Putamen (tissue), 1 donor: ENCODE measurements at places on chromosomes 12 and 14.

GRCh38 chr14:75470238-75470797 lies 42.5 kb downstream of the JDP2 start:
- no peak for DNase-seq

DNA sequence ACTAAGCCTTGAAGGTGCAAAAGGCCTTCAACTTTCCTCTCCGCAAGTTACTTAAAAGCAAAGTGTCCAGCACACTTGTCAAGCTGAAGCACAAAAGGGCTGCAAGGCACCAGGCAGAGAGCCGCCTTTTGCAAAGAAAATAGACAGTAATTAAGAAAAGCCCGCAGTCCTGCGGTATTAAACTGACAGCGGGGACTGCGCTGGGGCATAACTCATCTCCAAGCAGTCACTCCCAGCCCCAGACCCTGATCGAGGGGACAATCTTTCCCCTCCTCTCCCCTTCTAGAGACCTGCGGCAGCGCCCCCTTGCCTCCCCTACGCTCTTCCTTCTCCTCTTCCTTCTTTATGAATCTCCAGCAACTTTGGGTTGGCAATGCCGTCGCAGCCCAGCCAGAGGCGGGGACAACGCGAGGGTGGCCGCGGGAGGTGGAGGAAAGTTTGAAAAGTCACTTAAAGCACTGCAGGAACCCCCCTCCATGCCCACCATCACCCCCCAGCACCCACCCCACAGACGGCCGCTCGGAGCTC lies 200.9 kb upstream of the CAND1 start:
- no peak for DNase-seq

DNA sequence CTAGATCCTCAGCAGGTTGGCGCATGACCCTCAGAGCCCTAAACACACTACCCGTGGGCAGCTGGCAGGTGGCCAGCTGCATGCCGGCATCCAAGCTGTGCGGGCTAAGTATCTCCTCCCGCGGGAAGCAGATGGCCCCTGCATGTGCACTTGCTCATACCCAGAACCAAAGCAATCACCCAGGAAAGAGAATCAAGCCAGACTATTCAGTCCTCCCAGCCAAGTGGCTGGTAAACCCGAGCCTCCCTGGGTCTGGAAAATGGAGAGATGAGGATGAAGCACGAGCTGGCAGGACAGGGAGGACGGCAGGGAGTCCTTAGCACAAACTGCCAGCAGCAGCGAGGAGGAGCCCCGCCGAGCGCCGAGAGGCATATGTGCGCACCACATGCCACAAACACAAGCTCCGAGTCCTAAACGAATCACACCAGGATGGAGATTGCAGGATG lies 139.7 kb downstream of the RIMBP2 start:
- DNase-seq: no peak

GRCh38 chr12:13093848-13094220 lies 9.6 kb downstream of the GSG1 start:
- no peak for DNase-seq

GRCh38 chr14:55572578-55572977 lies 7.4 kb upstream of the KTN1 start:
- no peak for DNase-seq

- DNase-seq: no peak
Measured at GRCh38 chr14:60807971-60808370, 73.4 kb downstream of the MNAT1 start.

DNA sequence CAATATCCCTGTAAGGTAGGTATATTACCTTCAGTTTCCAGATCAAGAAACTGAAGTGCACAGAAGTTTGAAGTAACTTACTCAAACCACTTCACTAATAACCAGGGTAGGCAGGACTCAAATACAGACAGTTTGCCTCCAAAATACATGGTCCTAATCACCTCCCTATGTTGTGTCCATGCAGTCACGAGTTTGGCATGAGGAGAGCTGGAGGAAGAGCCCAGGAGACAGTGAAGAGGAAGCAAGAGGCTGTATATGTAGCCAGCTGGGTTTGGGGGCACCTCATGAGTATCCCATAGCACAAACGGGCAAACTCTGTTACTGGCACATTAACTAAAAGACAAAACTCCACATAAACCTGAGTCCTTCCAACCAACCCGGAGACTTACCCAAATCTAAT lies 79.2 kb downstream of the DUSP16 start:
- no peak for DNase-seq

DNA sequence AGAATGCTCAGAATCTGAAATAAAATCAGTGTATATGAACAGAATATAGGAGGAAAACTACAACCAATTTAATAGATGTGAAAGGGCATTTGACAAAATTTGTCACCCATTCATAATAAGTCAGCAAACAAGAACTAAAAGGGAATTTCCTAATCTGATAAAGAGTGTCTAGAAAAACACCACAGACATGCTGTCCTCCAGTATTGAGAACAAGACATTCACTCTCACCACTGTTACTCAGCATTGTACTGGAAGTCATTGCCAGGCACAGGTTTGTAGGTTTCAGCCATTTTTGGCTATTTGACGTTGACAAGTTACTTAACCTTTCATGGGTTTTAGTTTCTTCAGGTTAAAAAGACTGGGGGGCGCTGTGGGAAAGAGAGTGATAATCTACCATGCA lies 13.2 kb downstream of the EIF2S1 start:
- no peak for DNase-seq

DNA sequence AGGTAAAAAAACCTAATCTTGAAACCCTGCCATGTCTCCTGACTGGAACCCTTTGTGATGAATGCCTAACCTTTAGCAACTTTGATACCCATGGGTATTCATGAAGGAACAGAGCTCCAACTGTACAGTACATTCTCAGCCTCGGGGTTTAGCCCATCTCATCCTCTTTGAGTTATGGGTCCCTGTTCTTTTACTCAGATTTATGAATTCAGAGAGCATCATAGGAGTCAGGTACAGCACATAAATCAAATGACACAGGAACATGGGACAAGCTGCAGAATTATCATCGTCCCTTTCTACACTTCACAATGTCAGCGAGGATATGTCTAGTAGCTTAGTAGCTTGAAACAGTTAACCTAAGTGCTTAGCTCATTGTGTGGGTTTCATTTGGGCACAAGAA lies 527.4 kb downstream of the NOVA1 start:
- no peak for DNase-seq

GRCh38 chr14:90573385-90574105 lies 176.7 kb downstream of the CALM1 start:
- DNase-seq: no peak

DNA sequence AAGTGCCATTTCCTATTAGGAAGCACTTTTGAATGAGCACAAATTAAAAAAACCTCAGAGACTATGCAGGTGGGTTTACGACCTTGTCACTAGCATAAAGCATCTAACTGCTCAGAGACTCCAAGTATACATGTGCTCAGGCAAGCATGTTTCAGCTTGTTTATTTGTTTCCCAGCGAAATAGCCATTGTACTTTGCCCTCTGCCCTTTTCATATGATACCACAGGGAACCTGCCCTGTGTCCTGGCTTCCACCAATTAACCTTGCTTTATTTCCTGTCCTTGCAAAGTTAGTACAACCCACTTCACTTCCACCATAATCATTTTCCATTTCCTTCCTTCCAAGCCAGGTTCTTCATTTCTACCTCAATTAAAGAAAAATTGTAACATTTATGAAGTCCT lies 194.9 kb downstream of the DUSP6 start:
- no peak for DNase-seq

GRCh38 chr12:109873653-109874052 lies 6.7 kb downstream of the GLTP start:
- DNase-seq: no peak

DNA sequence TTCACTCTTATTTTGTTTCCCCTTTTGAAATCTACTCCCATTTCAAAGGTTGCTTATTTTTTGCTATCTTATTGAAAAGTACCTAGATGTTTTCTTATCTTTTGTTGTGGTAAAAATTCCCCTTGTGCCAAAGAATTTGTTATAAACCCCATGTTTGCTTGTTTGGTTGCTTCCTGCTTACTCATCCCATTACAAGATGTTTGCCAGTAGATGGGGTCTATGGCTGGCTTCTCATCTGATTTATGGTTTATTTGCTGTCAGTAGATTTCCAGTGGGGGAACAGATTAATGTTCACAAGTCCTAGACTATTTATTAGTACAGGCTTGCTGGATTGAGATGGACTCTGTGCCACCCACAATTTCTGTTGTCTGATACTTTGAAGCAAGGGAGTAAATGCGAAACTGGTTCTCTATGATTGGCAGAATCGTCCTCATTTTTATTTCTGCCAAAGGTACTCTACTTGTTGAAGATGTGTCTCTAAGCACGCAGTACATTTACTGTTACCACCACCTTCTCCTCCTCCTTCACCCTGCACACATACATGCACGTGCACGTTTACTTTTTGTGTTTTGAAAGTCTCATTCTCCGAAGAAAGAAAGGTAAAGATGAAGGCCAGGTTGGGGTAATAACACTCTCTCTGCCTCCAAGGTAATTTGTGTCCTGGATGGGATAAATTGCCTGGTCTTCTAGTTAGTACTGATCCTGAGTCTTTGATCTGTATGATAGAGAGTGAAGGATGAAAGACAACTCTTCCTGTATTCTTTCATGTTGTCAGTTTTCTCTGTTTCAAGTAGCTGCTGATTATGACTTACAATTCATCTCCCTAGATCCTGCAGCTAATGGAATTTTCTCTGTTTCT lies 117.2 kb upstream of the ATP2B1 start:
- DNase-seq: no peak

- no peak for DNase-seq
Measured at GRCh38 chr12:108667349-108667748, 33.7 kb upstream of the SELPLG start.

DNA sequence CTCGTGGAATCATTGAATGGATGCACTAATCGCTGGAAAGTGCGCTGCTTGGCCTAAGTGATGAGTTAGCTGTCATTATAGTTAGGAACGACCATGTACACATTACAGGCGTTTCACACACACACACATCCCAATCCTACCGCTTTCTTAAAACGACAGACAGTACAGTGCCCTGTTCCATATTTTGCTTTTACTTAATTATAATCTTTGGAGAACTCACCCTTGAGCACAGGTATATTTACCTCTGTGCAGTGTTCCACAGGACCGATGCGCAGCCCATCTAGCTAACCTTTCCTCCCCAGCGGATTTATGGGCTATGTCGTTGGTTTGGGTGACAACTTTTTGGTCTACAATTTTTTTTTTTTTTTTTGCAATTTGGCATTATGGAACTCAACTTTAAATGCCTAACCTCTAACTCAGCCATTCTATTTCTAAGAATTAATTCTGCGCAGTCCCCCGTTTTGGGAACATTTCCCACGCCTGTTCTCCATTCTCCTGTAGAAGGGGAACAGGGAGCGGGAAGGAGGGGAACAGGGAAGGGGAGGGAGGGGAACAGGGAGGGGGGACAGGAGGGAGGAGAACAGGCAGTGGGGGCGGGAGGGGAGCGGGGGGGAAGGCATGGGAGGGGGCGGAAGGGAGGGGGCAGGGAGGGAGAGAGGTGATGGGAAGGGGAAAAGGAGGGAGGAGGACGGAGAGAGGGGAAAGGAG lies 663 bp upstream of the ULK1 start:
- no peak for DNase-seq

DNA sequence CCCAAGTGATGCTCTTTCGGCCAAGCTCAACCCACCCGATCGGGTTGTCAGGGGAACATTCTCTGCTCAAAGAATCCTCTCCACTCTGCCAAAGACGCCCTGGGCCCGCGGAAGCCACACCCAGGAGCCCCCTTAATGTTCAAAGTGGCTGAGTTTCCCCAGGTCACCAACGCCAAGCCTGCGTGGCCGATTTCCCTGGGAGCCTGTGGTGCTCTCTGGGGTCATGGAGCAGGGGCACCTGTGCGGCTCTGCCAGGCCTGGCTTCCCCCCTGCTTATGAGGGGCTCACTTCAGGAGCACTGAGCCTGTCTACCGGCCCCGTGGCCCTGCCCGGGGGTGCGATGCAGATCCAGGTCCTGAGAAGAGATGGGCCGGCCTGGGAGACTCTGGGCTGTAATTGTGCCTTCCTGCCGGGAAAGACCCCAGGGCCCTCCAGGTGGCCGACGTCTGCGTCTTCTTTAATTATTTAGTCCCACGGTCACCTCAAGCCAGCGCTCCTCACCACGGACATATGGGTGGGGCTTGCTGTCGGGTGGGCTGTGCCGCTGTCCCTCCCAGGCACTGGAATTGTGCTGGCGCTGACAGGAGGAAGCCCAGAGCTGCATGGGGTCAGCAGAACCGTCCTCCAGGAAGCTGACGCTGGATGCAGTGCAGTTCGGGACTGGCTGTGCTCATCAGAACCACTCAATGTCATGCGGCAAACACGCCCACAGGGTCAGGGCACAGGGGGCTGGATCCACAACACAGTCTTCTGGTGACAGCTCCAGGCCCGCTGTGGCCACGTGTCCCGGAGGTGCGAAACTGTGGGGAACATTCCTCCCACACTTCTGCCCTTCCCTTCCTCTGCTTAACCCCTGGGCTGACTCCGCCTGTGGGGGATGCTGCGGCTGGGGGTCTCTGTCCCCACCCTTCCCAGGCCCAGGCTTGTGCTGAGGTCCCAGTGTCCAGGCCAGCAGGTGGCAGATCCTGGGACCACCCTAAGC lies 267.6 kb upstream of the SFSWAP start:
- no peak for DNase-seq

GRCh38 chr12:68867606-68868005 lies 59.6 kb downstream of the MDM2 start:
- DNase-seq: no peak

DNA sequence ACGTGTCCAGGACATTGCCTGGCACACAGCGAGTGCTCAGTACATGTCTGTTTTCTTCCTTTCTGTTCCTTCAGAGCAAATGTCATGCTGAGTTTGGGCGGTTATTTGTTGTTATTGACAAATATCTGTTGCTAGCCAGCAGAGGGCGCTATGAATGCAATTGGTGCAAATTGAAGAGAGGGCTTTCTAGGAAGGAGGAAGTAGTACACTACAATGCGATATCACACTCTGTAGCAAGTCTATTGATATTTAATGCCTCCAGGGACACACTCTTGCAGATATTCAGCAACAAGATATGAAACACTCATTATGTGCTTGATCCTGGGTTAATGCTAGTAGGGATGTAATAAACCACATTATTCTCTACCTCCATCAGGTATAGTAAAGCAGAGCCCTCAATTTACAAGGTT lies 267.3 kb upstream of the SRRM4 start:
- DNase-seq: peak; percentile 23

- DNase-seq: no peak
Measured at GRCh38 chr12:52655720-52656124, 3.7 kb upstream of the KRT2 start.

- no peak for DNase-seq
Measured at GRCh38 chr14:22478670-22479069, 110.4 kb downstream of the DAD1 start.

DNA sequence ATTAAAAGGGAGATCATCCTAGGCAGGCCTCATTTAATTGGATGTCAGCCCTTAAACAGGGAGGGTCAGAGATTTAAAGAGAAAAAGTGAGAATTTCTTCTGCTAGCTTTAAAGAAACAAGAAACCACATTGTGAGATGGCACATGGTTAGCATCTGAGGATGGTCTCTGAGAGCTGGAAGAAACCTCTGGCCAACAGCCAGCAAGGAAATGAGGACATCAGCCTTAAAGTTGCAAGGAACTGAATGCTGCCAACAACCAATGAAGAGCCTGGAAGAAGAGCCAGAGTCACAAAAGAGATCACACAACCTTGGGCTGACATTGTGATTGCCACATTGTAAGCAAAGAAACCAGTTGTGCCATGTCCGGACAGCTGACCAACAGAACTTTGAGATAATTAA lies 17.5 kb upstream of the FAR2 start:
- DNase-seq: no peak

- no peak for DNase-seq
Measured at GRCh38 chr12:49696723-49697122, 10.5 kb downstream of the FMNL3 start.
